ENCODE measurements at places on chromosomes 2 and 18. TPM values are rescaled to one million over a fixed set of nuclear protein-coding genes. Genes with fewer than 3 reads are reported as not detected.

DNA sequence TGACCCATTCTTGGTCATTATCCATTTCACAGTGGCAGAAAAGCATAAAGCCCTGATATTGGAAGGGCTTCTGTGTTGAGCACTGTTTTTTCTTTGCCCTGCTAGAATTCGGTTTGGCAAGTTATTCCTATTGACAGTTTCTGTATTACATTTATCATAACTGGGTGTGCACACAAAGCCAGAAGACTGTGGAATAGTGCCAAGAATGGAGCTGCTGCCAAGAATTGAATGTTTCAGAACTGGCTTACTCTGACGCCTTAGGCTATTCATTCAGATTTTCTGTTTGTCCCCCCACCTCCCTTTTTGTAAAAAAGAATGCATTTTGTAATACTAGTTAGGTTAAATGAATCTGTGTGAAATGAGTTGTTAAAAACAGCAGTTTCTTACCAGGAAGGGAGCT is 12.7 kb downstream of the KDM3A start:
- H3K4me3 ChIP-seq, result no peak overlapping the region
- no peaks in the 10 kb centered on the region for H3K27me3 ChIP-seq
- peak overlapping the region; percentile 18 for H3K27ac ChIP-seq
- peaks cover 46% of the 10 kb centered on the region for H3K4me1 ChIP-seq
- DNase-seq, result no peak

GRCh38 chr2:205657579-205657978 is 24.7 kb upstream of the NRP2 start:
- no peak overlapping the region for H3K4me3 ChIP-seq
- DNase-seq, result peak; percentile 85
- peaks cover 30% of the 10 kb centered on the region for H3K4me1 ChIP-seq
- no peaks in the 10 kb centered on the region for H3K36me3 ChIP-seq

- H3K27me3 ChIP-seq, result no peaks in the 10 kb centered on the region
- H3K36me3 ChIP-seq, result no peaks in the 10 kb centered on the region
- DNase-seq, result peak; percentile 74
- H3K4me1 ChIP-seq, result no peaks in the 10 kb centered on the region
- no peak overlapping the region for H3K27ac ChIP-seq
Measured at GRCh38 chr2:79857888-79858287, 345.0 kb downstream of the CTNNA2 start.

- H3K4me1 ChIP-seq, result peaks cover 66% of the 10 kb centered on the region
- H3K27me3 ChIP-seq, result no peaks in the 10 kb centered on the region
- peak overlapping the region; percentile 2 for H3K27ac ChIP-seq
- H3K36me3 ChIP-seq, result no peaks in the 10 kb centered on the region
- no peak for DNase-seq
Measured at GRCh38 chr2:207254591-207255464, 89.1 kb upstream of the KLF7 start.

GRCh38 chr2:161019311-161019710 is 140.9 kb upstream of the TANK start:
- H3K27me3 ChIP-seq, result no peaks in the 10 kb centered on the region
- DNase-seq, result no peak
- no peak overlapping the region for H3K27ac ChIP-seq
- H3K4me3 ChIP-seq, result no peak overlapping the region
- no peaks in the 10 kb centered on the region for H3K36me3 ChIP-seq
- no peaks in the 10 kb centered on the region for H3K4me1 ChIP-seq

DNA sequence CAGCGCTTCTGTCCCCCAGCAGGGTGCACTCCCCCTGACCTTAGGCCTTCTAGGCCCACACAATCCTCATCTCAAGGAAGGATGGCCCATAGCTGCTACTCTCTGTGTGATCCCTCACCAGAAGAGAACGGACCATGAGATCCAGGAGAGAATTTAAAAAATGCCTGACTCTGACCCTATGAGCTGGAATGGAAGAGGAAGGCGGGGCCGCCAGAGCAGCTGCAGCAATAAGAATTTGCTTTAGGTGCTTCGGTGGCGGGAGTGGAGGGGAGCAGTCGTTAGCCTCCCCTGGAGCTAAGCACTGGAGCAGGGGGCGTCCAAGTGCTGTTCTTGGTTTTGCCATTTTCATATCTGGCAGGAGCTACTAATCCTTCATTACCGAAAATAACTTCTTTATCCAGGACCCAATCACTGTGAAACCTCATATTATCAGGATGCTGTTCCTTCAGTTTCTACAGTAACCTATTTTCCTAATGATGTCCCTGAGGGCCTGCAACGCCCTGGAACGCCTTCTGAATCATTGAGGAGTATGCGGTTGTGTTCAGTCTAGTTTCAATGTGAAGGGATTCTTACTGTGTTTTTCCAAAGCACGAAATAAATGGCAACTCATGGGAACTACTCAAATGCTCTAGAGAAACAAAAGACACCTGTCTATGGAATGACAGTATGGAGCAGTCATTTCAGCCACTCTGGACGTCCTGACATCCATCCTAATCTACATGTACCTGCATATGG is 105.1 kb upstream of the SIX2 start:
- DNase-seq, result peak; percentile 68
- no peak overlapping the region for H3K27ac ChIP-seq
- no peaks in the 10 kb centered on the region for H3K27me3 ChIP-seq
- no peaks in the 10 kb centered on the region for H3K36me3 ChIP-seq
- no peaks in the 10 kb centered on the region for H3K4me1 ChIP-seq

DNA sequence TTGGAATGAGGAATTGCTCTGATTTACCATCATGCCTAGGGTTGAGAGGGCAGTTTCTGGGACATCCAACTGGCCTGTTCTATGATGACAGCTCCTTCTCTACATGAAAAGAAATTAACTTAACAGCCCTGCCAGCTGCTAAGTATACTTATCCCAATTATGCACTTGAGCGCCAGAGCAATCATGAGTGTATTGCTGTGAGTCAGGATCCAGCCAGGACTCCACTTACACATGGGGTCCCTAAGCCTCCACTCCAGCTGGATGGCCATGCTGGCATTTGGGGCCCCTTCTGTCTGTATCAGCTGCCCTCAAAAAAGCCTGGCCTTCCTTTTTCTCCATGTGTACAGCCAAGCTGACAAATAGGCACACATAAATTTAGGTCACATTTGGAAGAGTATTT is 481.9 kb downstream of the TMX3 start:
- DNase-seq, result no peak
- no peaks in the 10 kb centered on the region for H3K36me3 ChIP-seq
- no peak overlapping the region for H3K27ac ChIP-seq
- no peaks in the 10 kb centered on the region for H3K27me3 ChIP-seq
- no peaks in the 10 kb centered on the region for H3K4me1 ChIP-seq
- no peak overlapping the region for H3K4me3 ChIP-seq

DNA sequence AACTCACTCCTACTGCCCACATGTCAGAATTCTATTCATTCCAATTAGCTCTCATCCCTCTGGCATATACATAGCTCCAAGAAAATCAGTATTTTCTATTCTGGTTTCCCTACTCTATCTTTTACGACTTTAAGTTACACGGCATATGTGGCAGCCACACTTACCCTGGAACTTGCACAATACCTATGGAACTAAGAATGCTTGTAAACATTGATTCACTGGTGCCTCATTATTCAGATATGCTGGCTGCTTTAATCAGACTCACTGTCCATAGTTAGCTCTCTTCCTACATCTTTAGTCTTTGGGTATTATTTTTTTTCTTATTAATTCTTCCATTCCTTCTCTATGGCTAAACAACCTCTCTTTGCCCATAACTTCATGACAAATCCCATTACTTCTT is 1519.9 kb upstream of the ACVR2A start:
- H3K27me3 ChIP-seq, result no peaks in the 10 kb centered on the region
- H3K36me3 ChIP-seq, result no peaks in the 10 kb centered on the region
- no peak overlapping the region for H3K4me3 ChIP-seq
- DNase-seq, result no peak
- no peak overlapping the region for H3K27ac ChIP-seq
- no peaks in the 10 kb centered on the region for H3K4me1 ChIP-seq

DNA sequence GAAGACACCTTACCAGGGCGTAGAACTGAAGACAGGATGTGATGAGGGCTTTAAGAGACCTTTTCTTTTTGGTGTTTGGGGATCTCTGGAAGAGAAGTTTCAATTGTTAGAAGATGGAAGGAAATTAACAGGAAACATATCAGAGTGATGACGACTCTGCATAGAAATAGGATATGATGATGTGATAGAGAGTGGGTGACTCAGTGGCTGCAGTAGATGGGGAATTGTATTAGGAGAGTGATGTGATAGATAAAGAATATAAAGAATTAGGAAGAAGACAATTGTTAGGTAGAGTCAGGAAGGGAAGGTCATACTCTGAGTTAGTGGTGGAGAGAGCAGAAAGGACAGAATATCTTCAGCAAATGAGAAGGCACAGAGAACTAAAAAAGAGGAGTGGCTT is 593.9 kb downstream of the NYAP2 start:
- H3K4me1 ChIP-seq, result no peaks in the 10 kb centered on the region
- H3K36me3 ChIP-seq, result no peaks in the 10 kb centered on the region
- DNase-seq, result no peak
- no peak overlapping the region for H3K27ac ChIP-seq

GRCh38 chr2:108619925-108620620 is 85.8 kb downstream of the LIMS1 start:
- peaks cover 97% of the 10 kb centered on the region for H3K4me1 ChIP-seq
- H3K27me3 ChIP-seq, result no peaks in the 10 kb centered on the region
- H3K36me3 ChIP-seq, result no peaks in the 10 kb centered on the region
- no peak for DNase-seq
- peak overlapping the region; percentile 53 for H3K27ac ChIP-seq

GRCh38 chr2:234967870-234968208 is 16.0 kb downstream of the SH3BP4 start:
- no peak overlapping the region for H3K27ac ChIP-seq
- no peak overlapping the region for H3K4me3 ChIP-seq
- no peaks in the 10 kb centered on the region for H3K36me3 ChIP-seq
- no peak for DNase-seq
- H3K4me1 ChIP-seq, result peaks cover 4% of the 10 kb centered on the region

The UGT1A1 gene
- total RNA-seq, result not detected

DNA sequence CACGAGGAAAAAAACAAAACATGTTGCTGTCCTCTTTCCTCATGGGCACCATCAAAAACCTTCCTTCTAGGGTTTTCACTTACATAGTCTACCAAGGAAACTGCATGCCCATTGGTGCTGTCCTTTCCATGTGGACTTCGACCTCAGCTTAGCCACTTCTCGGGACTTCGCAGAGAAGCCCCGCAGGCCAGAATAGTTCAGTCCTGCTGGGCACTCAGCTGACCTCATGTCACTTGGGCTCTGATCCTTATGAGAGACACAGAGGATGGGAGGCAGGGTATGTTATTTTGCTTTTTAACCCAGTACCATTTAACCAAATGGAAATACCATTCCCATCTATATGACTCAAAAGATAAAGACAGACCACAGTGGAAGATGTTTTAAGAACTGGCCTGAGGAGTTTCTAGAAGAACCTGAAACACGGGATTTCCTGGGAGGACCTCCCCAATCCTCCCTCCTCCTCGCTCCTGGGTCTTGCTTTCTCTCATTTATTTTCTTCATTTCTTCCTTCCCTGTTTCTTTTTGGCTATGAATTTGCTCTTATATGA is 28.4 kb downstream of the AAK1 start:
- DNase-seq, result no peak
- no peak overlapping the region for H3K27ac ChIP-seq
- no peak overlapping the region for H3K4me3 ChIP-seq
- no peaks in the 10 kb centered on the region for H3K36me3 ChIP-seq
- H3K4me1 ChIP-seq, result peaks cover 27% of the 10 kb centered on the region

DNA sequence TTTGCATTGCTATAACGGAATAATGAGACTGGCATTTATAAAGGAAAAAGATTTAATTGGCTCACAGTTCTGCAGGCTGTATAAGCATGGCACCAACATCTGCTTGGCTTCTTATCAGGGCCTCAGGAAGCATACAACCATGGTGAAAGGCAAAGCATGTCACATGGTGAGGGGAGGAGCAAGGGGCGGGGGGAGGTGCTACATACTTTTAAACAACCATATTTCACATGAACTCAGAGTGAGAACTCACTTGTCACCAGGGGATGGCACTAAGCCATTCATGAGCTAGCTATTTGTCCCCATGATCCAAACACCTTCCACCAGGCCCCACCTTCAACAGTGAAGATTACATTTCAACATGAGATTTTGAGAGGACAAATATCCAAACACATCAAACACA is 188.7 kb downstream of the MBD5 start:
- H3K27me3 ChIP-seq, result no peaks in the 10 kb centered on the region
- H3K4me3 ChIP-seq, result no peak overlapping the region
- H3K36me3 ChIP-seq, result no peaks in the 10 kb centered on the region
- no peak overlapping the region for H3K27ac ChIP-seq
- peaks cover 32% of the 10 kb centered on the region for H3K4me1 ChIP-seq
- no peak for DNase-seq

The MDH1B gene
- 0.42 TPM for total RNA-seq

GRCh38 chr2:207238831-207239701 is 73.3 kb upstream of the KLF7 start:
- no peaks in the 10 kb centered on the region for H3K27me3 ChIP-seq
- DNase-seq, result no peak
- H3K27ac ChIP-seq, result peak overlapping the region; percentile 58
- no peaks in the 10 kb centered on the region for H3K36me3 ChIP-seq

- H3K4me3 ChIP-seq, result no peak overlapping the region
- no peak overlapping the region for H3K27ac ChIP-seq
- H3K4me1 ChIP-seq, result peaks cover 18% of the 10 kb centered on the region
- no peaks in the 10 kb centered on the region for H3K27me3 ChIP-seq
- peaks cover 50% of the 10 kb centered on the region for H3K36me3 ChIP-seq
- DNase-seq, result no peak
Measured at GRCh38 chr18:79487801-79488201, 92.1 kb downstream of the NFATC1 start.

The GKN2 gene
- total RNA-seq, result not detected

- no peaks in the 10 kb centered on the region for H3K36me3 ChIP-seq
- no peak for DNase-seq
- H3K4me3 ChIP-seq, result no peak overlapping the region
- no peak overlapping the region for H3K27ac ChIP-seq
- no peaks in the 10 kb centered on the region for H3K27me3 ChIP-seq
Measured at GRCh38 chr2:197883354-197884032, 79.1 kb downstream of the PLCL1 start.

The C2orf81 gene
- total RNA-seq, result 2.9 TPM

The EFR3B gene
- 2.9 TPM for total RNA-seq

- H3K4me1 ChIP-seq, result no peaks in the 10 kb centered on the region
- no peak overlapping the region for H3K4me3 ChIP-seq
- H3K27ac ChIP-seq, result no peak overlapping the region
- no peaks in the 10 kb centered on the region for H3K36me3 ChIP-seq
- DNase-seq, result no peak
Measured at GRCh38 chr2:70516596-70516995, 37.0 kb downstream of the TGFA start.

DNA sequence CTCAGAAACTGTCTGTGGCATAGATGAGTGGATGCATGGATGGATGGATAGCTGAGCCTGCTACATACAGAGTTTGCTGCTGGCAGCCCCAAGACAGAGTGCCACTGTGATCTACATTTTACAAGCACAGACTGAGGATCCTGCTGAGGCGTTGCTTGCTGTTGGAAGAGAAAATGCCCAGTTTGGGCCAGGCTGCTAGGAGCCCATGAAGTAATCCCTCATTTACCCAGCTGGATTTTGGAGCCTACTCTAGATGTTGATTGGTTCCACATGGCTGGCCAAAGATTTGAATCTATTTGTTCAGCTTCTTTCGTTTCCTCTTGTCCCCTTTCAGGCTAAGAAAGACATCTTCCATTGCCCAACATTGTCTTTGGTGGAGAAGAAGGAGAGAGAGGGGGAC is 261.3 kb downstream of the CLIP4 start:
- no peak overlapping the region for H3K27ac ChIP-seq
- no peaks in the 10 kb centered on the region for H3K4me1 ChIP-seq
- DNase-seq, result no peak
- no peaks in the 10 kb centered on the region for H3K36me3 ChIP-seq
